Inflammatory macrophage (primary cell): ENCODE measurements at places on chromosomes 16 and 17.

DNA sequence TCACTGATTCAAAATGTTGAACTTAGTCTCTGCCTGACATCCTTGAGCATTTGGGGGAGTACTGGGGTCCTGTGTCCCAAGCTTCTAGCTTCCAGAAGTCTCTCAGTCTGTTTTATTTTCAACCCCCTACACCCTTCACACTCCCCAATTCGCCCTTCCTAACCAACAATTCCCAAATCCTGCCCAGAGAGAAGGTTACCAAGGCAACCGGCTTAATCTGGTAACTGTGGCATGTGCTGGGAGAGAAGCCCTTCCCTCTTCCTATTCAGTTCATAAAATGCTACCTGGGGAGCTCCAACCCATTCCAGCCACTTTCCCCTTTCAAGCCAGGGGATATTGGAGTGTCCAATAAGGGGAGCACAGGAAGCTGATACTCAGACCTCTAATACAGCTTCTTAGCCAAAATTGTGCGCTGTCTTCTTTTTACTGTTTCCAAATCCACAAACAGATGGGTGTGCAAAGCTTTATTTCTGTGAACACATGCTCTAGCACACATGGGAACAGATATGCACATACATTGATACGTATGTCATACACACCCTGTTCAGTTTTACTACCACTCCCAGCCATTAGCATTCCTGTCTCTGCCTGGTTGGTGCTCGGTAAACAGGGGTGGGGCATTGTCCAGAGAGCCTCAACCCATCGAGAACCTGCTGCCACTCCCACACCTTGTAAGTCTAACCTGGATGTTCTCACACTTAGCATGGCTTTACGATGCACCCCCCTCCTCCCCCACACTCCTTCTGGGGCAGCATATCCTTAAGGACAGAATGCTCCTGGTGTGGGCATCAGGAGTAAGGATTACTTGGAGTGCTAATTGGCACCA is 1.1 kb upstream of the RAPGEFL1 start:
- no peak for DNase-seq

DNA sequence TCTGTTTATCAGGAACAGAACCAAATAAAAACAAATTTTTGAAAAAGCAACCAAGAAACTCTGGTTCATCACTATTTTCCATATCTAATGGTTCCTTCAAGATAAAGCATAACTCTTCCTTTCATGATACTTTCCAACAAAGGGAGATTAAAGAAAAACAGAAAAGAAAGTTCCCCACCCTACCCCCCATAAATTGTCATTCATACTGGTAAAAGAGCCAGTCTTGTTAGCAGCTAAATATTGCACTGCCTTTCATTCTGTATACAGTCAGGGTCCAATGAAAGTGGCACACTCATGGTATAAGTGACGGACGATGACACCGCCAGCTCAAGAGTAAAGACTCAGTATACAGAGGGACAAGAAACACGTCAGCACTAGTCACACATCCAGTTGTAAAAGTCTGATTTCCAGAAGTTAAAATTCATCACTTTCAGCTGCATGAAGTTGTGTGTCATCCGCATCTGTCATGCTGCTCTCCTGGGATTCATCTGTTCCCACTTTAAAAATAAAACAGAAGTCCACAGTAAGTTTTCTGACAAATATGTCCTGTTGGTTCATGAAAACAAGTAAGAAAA is 68.5 kb downstream of the CDC27 start:
- no peak for DNase-seq

- DNase-seq = peak; percentile 73
Measured at GRCh38 chr17:44219108-44219615, 313 bp downstream of the UBTF start.

- DNase-seq = no peak
Measured at GRCh38 chr16:75416904-75417565, 16.3 kb downstream of the CFDP1 start.

DNA sequence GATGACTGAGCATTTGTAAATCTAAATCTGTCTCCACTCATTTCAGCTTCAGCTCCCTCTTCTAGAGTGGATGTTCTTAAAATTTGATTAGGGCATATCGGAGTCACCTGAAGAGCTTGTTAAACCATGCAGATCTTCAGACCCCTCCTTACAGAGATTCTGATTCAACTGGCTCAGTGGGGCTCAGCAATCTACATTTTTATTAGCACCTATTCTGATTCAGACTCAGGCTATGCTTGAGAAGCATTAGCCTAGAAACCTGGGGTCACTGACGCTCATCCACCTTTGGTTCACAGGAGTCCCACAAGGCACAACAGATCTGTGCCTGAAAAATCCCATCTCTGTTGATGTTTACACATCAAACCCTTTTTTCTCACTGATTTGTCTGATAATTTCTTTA is 365.6 kb downstream of the GRIN2A start:
- no peak for DNase-seq

GRCh38 chr17:2814481-2815341 is 18.5 kb downstream of the RAP1GAP2 start:
- DNase-seq = peak; percentile 42

DNA sequence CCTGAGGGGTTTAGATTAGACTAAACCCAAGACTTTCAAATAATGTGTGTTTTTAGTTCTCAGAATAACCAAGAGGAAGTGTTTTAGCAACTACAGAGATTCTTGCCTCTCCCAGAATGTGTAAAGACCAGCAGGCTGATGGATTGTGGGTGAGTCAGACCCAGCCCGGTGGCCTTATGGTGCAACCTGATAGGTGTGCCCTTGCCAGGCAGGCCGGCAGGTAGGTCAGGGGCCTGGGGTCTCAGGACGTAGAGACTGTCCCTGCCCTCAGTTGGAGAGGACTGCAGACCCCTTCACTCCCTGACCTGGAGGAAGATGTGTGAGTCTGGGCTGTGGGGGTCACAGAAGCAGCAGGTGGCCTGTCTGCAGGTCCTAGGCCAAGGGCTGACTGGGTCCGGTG is 47.2 kb upstream of the ACSF3 start:
- no peak for DNase-seq

- peak; percentile 30 for DNase-seq
Measured at GRCh38 chr17:57916925-57917858, 38.0 kb downstream of the CUEDC1 start.

DNA sequence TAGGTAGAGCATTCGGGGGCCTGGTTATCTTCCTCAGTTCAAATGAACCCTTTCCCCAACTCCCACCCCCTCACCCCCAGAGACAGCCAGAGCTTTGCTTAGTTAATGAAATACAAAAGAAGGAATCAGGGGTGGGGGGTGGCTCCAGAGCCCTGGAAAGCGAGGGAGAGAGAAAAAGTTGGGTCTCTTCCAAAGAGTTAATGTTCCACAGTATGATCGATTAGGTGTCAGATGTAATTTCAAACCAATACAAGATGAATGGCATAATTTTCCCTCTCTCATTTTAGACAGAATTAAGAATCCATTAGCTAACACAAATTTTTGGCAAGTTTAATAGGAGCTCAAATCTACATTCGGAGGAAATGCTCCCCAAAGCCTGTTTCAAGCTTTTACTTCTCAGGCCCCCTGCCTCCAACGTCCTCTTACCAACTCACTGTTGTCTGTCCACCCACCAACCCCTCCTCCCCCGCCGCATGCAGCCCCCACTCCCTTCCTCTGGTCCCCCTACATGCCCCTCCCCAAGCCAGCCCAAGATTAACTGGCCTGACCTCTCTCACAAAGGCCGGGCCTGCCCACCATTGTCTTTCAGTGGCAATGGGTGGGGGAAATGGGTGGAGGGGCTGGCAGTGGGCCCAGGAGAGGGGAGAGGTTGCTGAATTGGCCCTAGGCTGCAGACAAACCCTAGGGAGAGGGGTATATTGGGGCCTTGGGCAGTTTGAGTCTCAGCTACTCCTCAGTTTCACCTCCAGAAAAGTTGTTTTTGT is 28.2 kb downstream of the NEUROD2 start:
- no peak for DNase-seq

GRCh38 chr17:50430821-50431618 is 5.0 kb downstream of the ACSF2 start:
- no peak for DNase-seq

DNA sequence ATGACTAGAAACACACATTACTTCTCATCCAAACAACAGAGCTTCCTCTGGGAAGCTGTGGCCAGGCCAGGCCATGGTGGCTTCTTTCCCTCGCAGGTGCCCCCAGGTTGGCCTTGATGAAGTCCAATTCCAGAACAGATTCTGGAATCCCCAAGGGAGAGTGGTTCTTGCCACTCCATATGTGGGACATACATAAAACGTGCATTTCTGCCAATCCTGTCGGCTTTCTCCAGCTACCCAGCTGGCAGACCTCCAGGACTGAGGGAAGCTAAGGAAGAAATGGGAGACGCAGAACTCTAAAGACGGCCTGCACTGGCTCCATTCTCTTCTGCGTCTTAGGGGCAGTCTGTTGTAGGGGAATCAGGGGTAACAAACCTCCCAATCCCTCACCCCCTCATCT is 219.2 kb upstream of the CDH5 start:
- no peak for DNase-seq

GRCh38 chr16:66682271-66682670 is 14.3 kb downstream of the CMTM4 start:
- DNase-seq = no peak

DNA sequence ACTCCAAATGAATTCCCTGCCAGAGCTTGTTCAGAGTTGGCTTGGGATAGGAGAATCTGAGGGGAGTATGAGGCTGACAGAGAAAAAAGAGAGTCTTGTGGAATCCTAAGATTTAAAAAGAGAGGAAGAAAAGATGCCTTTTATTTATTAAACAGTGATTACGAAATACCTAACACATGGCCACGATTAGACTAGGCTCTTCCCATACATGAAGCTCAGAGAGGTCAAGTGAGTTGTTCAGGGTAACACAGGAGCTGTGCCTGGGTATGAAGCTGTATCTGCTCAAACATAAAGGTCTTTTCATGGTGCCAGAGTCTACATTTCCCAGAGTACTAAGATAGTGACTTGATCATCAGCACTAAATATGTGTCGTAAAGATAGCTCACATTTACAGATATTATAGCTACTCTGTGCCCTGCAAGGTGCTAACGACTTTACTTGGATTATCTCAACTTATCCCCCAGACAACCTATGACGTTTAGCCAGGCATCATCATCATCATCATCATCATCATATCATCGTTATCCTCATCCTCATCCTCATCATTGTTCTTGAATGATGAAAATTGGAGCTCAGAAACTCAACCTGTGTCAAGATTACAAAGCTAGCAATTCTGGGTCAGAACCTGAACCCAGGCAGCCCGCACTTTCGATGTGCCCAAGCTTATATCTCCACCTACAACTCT is 500.8 kb downstream of the NPIPA7 start:
- no peak for DNase-seq

GRCh38 chr17:78599419-78599818 is 22.2 kb upstream of the DNAH17 start:
- DNase-seq = no peak

DNA sequence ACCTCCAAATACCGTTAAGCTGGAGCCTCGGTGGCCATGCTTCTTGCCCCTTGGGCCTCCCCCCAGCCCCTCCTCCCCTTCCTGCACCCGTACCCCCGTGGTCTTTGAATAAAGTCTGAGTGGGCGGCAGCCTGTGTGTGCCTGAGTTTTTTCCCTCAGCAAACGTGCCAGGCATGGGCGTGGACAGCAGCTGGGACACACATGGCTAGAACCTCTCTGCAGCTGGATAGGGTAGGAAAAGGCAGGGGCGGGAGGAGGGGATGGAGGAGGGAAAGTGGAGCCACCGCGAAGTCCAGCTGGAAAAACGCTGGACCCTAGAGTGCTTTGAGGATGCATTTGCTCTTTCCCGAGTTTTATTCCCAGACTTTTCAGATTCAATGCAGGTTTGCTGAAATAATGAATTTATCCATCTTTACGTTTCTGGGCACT is 928 bp downstream of the HBA1 start:
- no peak for DNase-seq

GRCh38 chr16:80976946-80977345 is 29.7 kb downstream of the CMC2 start:
- no peak for DNase-seq

GRCh38 chr16:78170494-78170933 is 71.1 kb downstream of the WWOX start:
- DNase-seq = no peak

DNA sequence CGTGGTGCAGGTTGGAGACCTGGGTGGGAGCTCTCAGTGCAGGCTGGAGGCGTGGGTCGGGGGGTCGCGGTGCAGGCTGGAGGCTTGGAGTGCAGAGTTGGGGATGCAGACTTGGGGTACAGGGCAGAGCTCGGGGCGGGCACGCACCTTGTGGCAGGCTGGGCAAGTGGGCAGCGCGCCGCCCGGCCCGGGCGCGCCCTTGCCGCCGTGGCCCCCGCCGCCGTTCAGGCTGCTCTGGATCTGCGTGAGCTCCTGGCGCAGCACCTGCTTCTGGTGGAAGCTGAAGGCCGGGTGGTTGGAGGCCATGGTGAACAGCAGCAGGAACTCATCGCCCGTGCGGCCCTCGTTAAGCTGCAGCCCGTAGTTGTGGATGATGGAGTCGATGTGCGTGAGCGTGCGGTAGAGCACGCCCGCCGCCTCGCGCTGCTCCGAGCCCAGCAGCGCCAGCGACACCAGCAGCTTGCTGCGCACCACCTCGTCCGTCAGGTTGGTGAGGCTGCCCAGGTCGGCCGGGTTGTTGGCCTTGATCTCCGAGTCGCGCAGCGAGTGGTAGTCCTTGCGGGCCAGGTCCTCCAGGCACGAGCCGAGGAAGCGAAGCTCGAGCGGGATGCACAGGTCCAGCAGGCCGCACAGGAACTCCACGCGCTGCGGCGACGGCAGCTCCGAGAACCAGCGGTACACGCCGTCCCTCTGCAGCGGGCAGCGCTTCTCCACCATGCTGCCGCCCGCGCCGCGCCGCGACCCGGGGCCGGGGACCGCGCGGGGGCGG is 1.1 kb downstream of the ZCCHC14 start:
- DNase-seq = no peak

- DNase-seq = no peak
Measured at GRCh38 chr16:58853854-58854791, 120.0 kb upstream of the GOT2 start.

DNA sequence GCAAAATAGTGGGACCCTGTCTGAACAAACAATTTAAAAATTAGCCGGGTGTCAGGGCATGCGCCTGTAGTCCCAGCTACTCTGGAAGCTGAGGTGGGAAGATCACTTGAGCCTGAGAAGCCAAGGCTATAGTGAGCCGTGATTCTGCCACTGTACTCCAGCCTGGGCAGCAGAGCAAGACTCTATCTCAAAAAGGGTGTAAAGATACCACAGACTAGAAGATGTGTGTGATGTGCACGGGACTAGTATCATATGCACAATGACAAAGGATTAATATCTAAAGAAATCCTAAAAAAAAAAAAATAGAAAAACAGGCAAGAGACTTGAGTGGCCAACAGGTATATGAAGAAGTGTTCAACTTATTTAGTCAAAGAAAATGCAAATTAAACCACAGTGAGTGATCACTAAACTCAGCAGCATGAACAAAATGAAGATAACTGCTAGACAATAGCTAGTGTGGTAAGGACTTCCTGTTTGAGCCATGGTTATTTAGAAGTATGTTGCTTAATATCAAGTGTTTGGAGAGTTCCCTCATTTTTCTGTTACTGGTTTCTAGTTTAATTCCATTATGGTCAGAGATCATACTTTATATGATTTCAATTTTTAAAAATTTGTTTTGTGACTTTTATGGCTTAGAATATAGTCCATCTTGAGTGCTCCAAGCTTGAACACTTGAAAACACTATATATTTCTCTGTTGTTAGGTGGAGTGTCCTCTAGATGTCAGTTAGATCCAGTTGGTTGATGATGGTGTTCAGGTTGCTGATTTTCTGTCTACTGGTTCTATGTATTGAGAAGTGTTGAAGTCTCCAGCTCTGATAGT is 14.7 kb upstream of the SLX4 start:
- DNase-seq = peak; percentile 39
